HT1080 (cell line): ENCODE measurements at places on chromosomes 1 and 21. TPM values are rescaled to one million over a fixed set of nuclear protein-coding genes. Genes with fewer than 3 reads are reported as not detected.

The CATSPERE gene
- total RNA-seq = 0.10 TPM in 1 of 2 replicates, not detected in the other

GRCh38 chr1:27044613-27045151 is 32.0 kb upstream of the TENT5B start:
- peak; percentile 75 for DNase-seq

DNA sequence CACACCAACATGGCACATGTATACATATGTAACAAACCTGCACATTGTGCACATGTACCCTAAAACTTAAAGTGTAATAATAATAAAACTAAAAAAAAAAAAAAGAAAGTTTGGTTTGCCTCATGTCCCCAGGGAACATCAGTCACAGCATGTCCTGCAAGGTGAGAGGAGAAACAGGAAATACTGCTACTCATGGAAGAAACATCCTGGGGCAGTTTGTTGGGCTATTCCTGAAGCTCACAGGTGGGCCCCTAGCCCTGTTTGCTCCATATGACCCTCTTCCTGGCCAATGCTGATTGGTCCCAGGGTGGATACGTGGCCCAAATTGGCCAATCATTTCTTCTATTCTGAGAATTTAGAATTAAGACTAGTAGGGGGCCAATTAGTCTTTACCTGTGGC is 103.4 kb upstream of the ADAR start:
- no peak for DNase-seq

DNA sequence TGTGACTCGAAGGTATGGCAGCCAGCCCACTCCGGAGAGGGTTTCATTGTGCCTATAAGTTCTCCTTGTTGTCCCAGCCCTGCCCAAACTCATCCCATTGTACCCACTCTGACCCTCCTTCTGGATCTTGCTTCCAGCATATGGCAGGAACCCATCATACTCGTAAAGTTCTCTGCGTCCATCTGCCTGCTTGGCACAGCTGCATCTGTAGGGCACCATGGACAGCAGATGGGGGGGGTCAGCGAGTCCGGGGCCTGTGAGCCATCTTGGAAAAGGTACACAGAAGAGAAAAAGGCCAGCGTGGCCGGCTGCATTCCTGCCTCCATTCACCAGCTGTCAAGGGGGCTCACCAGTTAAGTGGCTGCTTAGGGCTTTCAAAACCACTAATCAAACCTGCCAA is 94.9 kb upstream of the IGSF21 start:
- DNase-seq = no peak

GRCh38 chr1:236534151-236534651 is 10.4 kb downstream of the LGALS8 start:
- DNase-seq = peak; percentile 87

The MYBPH gene
- not detected in 2 replicates for total RNA-seq

GRCh38 chr1:72009173-72010093 is 272.9 kb downstream of the NEGR1 start:
- DNase-seq = no peak

DNA sequence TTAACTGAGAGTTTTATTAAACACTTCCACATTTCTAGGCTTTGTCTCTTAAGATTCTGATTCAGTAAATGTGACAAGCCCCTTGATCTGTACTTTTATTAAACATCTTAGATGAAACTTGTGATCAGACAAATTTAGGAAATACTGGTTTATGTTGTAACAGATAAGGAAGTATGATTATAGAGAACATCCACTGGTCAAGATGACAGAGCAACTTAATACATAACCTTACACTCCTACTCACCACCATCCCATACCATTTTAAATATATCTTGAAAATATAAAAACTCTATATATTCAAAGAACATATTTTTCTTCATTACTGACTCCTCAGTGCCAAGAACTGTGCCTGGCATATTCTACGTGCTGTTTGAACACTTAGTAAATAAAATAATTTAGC is 217.5 kb downstream of the LRRC40 start:
- no peak for DNase-seq

DNA sequence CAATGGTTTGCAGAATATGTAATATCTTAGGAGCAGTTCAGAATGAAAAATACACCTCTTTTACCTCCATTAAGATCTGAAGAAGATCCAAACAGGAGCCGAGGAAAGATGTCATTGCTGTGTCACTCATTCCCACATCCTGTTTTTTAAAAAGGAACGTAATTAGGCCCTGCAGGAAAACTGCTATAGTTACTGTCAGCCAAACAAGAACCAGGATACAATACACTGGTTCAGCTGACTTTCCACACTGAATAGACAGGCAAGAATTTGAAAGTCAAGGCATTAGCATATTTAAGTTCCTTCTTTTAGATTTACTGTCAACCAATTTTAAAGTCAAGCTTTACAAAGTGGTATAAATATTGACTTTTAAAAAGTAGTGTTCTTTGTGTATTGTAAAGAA is 63.8 kb downstream of the IARS2 start:
- DNase-seq = peak; percentile 67

DNA sequence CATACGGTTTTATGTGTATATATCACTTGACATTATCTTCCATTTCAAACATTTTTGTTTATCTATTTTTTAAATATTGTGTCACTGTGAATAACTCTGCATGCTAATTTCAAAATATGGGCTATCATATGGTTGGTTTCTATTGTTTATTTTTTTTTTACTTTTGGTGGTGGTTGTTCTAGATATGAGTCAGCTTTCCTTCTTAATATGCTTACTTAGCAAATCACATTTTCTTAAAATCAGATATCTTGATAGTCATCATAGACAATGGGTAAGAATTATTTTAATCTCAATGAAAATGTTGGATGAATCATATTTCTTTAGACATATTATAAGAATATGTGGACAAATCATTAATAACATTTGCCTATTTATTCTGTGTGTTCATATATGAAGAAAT is 881.5 kb downstream of the BRINP3 start:
- DNase-seq = no peak

DNA sequence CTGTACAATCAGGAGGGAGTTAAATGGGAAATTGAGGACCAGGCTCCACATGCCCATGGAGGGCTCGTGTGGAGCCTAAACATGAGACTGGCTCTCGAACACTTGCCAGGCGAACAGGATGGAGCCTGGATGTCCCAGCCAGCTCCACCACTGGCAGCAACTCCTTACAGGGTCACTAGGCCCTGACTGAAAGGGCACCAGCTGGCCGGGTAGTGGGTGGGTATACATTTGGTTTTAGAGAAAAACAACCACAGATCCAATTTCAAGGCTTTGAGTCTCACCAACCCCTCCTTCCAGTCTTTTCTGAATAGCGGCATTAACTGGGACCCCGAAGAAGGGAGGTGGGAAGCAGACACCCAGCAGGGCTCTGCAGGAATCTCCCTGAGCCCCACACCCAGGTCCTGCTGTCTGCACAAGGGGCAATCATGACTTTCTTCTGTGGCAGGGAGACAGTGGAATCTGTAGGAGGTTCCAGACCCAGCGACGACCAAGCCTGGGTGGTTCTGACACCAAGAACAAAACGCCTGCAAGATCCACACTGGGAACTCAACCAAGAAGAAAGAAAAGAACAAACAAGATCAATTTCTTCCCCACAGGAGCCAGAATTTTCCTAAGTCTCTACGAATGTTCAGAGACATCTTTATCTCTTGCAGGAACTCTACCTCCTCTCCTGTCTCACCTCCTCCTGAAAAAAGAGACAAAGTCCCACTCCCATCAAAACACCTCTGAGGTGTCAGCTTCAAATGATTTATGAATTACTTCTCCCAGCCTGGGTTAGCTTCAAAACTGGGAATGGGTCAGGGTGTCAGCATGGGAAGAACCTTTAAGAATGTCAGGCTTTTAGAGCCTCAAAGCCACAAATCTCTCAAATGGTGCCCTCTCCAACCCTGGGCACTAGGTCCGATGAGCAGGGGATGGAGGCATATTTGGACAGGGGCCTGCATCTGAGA is 26.5 kb upstream of the SRP9 start:
- no peak for DNase-seq

DNA sequence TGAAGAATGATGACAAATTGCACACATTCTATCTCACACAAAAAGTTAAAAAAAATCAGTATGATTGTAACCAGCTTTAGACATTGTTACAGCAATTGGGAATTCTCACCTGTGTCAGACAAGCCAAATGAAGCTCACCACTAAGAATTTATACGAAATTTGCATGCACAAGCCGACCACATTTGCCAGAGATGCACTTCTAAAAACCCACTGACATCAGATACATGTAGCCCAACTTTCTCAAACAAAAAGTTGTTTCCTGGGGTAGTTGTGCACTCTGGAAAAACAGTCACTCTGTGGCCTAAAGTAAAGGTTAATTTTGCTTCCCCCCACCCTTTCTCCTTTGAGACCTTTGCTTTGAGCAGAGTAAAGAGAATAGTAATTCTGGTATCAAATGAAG is 67.9 kb upstream of the IL12RB2 start:
- DNase-seq = no peak

- DNase-seq = no peak
Observed at GRCh38 chr1:2612591-2613365, 20.0 kb downstream of the MMEL1 start.

DNA sequence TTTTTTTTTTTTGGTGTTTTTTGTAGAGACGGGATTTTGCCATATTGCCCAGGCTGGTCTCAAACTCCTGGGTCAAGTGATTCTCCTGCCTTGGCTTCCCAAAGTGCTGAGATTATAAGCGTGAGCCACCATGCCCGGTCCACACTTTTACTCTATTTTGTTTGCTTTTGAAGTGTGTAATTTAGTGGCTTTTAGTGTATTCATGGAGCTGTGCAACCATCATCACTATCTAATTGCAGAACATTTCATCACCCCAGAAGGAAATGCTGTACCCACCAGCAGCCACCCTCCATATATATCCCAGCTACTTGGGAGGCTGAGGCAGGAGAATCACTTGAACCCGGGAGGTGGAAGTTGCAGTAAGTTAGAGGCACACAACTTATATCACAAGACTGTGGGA is 136.9 kb upstream of the ERRFI1 start:
- DNase-seq = no peak

The ANKRD65 gene
- total RNA-seq = not detected in 2 replicates

DNA sequence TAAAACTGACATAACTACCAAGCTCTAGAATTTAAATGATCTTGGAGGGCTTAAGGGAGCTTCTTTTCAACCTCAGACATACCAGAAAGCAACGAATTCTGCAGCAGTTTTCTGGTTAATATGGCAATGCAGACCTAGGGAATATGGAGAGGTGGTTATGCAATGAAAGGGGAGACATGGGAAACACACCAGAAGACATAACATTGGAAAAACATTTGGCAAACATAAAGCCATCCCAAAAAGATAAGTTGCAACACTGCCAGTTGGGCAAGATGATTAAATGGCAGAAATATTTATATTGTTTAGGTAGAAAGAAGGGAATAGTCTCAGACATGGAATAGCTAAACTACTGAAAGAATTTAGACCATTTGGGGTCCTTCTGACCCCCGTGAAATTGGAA is 104.5 kb downstream of the KCNJ6 start:
- DNase-seq = no peak

The CR2 gene
- total RNA-seq = not detected in 2 replicates

The GMEB1 gene
- 7.7 and 9.2 TPM in 2 replicates for total RNA-seq
